ENCODE measurements at places on chromosomes 2 and 18.

DNA sequence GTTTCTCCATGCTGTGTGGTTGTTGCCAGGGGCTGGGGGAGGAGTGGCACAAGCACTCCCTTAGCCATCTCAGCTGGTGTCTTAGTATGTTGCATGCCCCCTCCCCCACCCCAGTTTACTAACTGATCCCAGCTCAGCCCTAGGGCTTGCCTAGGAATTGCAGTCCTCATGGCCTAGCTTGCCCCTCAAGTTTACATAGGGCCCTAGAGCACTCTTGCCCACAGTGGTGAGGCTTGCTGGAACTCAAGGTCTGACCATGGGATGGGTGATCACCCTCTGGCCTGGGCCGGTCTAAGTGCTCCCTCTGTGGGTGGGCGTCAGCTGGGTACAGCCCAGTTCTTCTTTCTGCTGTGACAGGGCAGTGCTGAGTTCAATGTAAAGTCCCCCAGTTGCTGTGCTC is 156.1 kb upstream of the PIEZO2 start:
- DNase-seq: no peak

DNA sequence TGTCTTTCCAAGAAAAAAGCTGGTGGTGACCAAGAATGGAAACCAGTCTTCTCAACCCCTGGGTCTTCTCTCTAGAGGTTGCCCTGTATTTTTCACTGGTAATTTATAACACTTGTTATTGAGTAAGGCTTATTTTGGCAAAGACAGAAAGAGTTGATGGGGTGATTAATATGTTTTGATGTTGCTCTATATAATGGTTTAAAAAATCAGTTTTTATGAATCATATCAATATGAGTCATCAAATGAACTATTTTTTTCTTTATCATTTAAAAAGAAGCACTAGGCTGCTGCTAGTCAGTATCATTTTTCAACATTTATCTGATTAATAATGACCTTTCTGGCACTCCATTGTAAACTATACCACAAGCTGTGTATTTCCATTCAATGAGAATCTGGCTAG is 1142.2 kb downstream of the LRP1B start:
- no peak for DNase-seq

DNA sequence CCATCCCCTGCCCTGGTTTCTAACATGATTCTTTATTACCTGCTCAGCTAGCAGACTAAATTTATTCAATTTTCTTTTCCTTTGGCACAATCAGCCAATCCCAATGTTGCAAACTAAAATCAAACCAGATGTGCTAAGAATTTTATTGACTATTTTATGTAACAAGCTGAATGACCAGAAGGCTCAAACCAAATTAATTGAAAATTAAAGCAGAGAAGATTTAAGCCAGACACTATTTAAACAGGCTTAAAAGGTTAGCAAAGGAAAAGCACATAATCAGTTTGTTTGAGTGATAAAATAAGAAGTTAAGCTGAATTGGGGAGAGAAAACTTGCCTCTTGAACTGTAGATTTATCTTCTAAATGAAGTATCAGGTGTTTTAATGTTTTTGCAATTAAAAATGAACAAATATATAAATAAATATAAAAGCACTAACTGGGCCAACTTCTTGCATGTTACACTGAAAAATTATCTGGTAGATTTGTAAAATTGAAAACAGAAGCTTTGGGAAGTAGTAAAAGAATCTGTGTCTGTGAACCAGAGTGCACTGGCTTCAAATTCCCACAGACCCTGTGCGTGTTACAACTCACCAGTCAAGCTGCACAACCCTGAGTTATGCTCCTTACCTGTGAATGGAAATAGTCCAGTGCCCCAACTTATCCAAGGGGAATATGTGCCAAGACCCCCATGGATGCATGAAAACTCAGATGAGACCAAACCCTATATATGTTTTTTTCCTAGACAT is 283.4 kb downstream of the CNTNAP5 start:
- DNase-seq: no peak

- DNase-seq: peak; percentile 6
Measured at GRCh38 chr18:52569492-52569891, 229.5 kb downstream of the DCC start.

Measured in hepatic stellate cell (primary cell).